Activated CD8-positive, alpha-beta memory T cell treated with anti-CD3 and anti-CD28 coated beads for 1 hour (primary cell): ENCODE measurements at places on chromosomes 12 and 14.

DNA sequence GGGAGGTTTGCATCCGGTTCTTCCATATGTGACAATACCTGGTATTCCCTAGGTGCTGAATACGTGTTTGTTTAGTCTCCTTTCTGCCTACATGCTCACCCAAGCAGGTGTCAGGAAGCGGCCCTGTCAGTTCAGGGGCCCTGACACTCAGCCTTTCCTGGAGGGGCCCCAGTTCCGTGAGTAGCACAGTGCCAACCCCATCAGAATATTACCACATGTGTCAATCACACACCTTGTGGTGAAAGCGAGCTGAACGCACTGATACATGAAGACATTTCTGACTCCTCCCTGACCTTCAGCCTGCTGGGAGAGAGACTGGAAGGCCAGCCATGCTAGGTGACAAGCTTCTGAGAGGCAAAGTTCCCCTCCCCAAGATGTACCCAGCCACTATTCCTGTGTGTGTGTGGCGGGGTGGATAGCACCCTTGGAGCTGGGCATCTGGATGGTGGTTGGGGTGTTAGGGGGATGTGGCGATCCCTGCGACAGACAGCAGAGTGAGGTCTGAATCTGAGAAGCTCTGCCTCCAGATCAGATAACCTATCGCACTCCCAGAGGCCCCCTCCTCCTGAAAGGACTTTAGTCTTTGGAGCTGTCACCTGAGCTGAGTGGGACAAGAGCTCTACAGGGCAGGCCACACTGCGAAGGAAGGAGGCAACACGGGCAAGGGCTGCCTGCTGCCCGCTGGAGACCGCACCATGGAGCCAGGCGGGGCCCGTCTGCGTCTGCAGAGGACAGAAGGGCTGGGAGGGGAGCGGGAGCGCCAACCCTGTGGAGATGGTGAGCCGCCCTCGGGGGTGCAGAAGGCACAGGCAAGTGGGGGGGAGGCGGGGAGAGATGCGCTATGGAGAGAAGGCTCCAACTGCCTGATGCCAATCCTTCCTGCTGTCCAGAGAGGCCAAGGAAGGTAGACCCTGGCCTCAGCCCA lies at the start of gene SOAT2:
Gene SOAT2 (plus strand): TSS at position 604 of the 925 bp plus-strand sequence. CDS start 92 bp downstream, at position 696.
- DNase-seq, result no peak

GRCh38 chr12:50187084-50187900 lies 20.1 kb upstream of the CERS5 start:
- DNase-seq, result no peak

GRCh38 chr12:80232837-80233236 lies 133.5 kb downstream of the OTOGL start:
- DNase-seq, result no peak

- no peak for DNase-seq
Measured at GRCh38 chr14:76022991-76023390, 37.4 kb downstream of the IFT43 start.

- DNase-seq, result no peak
Measured at GRCh38 chr12:55852740-55853139, 10.0 kb upstream of the MMP19 start.

- no peak for DNase-seq
Measured at GRCh38 chr12:114254998-114255397, 150.9 kb downstream of the TBX5 start.

GRCh38 chr12:124800506-124800905 lies 63.2 kb downstream of the SCARB1 start:
- no peak for DNase-seq

DNA sequence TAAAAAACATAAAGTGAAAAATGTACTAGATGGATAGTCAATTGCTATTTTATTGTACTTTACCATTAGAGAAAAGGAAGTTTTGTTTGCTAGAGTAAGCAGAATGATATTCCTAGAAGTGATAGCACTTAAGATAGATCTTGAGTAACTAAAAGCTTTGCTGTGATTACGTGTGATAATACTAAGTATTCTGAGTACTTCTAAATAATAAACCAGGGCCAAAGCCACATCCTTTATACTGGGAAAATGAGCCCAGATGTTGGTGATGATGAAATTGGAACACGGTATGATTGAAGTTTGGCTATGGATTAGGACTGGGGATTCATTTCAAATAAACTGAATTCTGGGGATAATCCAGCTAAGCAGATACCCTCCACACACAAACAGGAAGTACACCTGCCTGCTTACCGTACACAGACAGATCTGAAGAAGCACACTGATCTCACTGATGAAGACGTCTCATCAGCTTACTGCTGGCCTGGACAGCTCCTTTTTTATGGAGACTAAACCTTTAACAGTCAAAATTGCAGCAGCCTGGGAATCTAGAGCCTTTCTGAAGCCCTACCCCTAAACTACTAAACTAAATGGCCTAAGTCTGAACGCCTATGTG lies 199.8 kb downstream of the LRFN5 start:
- DNase-seq, result no peak

DNA sequence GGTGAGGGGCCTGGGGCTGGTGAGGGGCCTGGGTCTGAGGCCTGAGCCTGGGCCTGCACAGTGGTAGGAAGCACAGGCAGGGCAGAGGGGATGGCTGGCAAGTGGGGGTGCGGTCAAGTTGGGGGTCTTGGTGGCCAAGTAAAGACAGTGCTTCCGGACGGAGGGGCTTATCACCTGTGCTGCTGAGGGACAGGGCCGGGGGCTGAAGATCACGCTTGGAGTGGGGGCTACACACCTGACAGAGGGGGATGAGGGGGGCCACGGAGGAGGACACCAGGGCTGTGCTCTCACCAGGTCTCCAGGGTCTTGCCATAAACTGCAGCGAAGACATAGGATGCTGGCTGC lies 12.2 kb downstream of the TEDC1 start:
- no peak for DNase-seq

DNA sequence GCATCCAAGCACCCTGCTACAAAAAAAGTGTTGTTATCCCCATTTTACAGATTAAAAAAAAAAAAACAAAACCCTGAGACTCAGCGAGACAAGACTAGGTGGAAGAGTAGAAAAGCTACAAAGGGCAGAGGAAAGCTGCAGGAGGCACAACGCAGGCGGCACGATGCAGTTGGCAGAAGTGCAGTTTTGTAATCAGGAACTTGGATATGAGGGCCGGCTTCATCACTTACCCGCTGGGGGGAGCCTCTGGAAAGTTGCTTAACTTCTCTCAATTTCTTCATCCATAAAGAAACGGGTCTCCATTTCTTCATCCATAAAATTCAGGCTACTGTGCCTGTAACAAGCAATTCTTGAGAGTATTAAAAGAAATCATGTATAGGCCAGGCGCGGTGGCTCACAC lies 33.1 kb upstream of the CCDC60 start:
- DNase-seq, result no peak

DNA sequence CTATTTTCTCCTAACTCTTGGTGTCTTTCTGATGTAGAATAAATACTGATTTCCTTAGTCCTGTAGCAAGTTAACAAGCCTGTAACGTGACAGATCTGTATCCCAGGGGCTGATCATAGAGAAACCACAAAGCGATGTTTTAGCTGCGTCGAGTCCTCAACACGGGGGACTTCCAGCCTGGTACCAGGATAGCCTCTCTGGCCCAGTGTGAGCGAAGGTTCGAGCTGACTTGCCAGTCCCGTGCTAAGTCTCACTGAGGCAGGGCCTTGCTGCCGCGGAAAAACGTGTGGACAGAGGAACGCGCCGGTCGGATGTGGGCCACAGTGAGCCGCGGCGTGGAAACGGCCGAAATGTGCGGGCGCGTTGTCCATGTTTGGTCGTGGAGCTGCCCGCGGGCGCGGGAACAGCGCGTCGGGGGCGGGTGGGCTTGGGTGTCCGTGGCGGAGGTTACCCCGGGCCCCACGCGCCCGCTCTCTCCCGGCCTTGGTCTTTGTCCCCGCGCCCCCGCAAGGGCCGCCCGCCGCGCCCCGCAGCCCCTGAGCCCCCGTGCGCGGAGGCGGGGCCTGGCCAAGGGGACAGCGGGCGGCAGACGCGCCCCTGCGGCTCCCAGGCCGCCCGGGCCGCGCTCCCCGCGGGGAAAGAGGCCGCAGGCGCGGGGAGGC lies 531 bp upstream of the EML1 start:
- DNase-seq, result no peak

DNA sequence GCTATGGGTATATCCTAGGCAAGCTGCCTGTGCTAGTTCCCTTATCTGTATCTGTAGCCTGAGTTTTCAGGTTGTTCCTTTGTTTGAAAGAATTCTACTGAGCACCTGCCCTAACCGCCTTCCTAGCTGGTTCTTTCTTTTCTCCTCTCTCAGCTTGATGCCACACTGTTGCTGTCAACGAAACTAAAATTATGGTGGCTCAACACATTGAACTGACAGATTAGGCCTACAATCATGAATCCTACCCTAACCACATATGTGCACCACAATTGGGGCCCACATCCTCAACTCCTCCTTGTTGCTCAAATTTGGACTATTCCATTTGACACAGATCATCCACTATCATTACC lies 36.2 kb upstream of the RESF1 start:
- no peak for DNase-seq

DNA sequence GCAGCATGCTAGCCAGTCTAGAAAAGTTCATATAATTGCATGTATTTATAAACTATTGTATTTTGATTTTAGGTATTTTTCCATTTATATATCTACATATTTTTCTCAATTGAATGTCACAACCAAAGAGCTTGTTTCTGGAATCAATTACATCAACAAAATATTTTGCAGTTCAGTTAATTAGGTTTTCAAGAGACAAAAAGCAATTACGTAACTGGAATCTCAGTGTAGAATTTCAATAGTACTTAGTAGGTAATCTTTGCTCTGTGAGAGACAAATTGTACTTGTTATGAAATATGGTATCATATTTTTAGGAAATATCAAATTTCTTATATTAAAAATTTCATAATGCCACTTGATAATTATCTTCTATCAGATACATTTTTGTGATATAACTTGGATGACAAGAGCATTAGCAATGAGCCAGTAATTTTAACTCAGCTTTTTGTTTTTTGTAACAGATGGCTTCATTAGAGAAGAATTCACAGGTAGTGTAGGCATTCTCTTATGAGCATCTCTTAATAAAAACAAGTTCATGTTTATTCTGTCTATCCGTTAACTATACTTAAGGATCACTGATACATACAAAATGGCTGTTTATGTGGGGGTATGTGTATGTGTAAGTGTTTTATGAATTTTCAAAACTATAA lies 774.7 kb downstream of the C12orf50 start:
- no peak for DNase-seq

DNA sequence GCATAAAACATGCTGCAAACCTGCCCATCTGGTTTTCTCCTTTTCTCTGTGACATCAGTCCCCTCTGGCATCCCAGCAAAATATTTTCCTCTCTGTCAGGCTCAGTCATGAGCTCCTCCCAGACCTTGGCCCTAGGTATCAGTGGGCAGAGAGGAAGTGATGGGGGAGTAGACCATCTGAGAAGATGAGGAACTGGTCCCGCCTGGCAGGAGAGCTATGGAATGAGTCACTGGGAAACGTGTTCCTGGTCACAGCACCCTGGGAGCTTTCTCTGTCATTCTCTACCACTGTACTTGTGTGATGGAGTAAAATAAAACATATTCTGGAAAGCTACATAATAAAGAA lies 5.0 kb upstream of the SRSF9 start:
- DNase-seq, result no peak

GRCh38 chr14:28608851-28609828 lies 157.4 kb upstream of the FOXG1 start:
- DNase-seq, result no peak

DNA sequence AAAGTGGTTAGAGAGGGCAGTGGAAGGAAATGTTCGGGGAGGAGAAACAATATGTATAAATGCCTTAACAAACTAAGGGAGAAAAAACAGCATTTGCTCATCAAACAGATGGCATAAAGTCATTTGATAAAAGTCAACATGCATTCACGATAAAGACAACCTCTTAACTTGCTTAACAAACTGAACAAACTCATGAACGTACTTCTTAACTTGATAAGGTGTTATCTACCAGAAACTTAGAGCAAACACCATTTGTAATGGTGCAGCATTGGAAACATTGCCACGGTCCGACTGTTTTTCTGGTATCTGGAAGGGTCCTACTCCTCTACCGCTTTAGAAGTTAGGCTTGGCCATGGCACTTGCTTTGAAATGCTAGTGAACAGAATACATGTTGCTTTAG lies 4.2 kb upstream of the RPS6KL1 start:
- DNase-seq, result no peak

DNA sequence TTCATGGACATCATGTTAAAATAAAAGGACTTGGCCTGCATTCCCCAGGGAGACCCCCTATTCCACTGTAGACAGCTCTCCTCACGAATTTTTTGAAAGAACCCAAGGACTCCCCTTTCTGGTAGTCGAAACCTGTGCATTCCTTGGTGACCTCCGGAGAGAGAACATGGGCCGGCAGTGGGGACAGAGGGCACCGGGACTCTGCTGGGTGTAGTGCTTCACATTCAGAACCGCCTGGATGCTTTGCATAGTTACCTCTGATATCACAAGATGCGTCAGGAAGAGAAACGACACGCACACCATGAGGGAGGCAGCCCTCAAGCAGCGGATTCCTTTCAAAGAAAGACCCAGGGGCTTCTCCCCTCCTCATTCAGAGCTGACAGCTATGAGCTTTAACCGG lies 9.7 kb downstream of the CKAP4 start:
- no peak for DNase-seq

DNA sequence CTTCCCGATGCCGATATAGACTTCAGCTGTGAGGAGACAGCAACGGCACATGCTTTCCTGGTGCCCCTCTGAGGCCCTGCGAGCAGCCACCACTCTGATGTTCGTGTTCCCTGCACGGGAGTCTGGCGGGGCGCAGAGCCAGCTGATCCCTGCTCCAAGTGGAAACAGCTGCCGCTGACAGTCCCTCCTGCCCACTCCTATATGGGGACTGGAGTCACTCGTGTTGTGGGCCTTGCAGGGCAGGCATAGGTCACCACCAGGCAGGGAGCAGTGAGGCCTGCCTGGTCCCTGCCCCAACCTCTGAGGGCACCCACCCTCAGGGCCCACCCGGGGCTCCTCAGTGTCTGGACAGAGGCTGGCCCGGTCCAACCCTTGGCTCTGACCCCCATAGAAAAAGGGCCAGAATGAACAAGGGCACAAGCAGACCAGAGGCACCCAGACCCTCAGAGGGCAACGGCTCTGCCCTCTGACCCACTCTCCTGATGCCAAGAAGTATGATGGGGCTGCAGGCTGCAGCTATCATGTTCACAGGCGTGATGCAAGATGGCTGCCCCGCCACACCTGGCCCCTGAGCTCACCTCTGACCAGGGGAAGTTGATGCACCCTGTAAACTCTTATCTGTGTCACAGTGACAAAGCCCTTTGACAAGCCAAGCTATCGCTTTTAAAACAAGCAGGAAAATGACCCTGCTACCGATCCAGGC lies 181.6 kb downstream of the CALM1 start:
- DNase-seq, result no peak

- DNase-seq, result no peak
Measured at GRCh38 chr14:43031598-43031997, 1424.9 kb downstream of the LRFN5 start.

DNA sequence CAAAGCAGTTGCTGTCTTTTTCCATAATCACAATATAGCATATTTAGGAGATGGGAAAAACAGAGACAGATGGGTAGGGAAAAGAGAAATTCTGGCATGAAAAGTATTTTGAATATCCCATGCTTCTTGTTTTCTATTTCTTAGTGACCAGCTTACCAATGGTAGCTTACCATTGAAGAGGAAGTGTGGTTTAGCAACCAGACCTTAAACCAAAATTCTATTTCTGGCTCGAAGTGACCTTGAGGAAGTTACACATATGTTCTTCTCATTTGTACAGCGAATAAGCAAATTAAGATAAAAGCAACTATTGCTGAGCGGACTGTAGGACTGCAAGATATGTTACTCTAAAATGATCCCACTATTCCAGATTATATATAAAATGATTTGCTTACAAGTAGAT lies 82.9 kb downstream of the FGD4 start:
- DNase-seq, result no peak
